Central memory CD4-positive, alpha-beta T cell (primary cell): ENCODE measurements at places on chromosomes 2 and 18.
A peak's percentile ranks its signal among the peaks of the same experiment; 100 is the strongest.

- no peak for DNase-seq
Measured at GRCh38 chr2:119455066-119455718, 23.5 kb downstream of the TMEM37 start.

DNA sequence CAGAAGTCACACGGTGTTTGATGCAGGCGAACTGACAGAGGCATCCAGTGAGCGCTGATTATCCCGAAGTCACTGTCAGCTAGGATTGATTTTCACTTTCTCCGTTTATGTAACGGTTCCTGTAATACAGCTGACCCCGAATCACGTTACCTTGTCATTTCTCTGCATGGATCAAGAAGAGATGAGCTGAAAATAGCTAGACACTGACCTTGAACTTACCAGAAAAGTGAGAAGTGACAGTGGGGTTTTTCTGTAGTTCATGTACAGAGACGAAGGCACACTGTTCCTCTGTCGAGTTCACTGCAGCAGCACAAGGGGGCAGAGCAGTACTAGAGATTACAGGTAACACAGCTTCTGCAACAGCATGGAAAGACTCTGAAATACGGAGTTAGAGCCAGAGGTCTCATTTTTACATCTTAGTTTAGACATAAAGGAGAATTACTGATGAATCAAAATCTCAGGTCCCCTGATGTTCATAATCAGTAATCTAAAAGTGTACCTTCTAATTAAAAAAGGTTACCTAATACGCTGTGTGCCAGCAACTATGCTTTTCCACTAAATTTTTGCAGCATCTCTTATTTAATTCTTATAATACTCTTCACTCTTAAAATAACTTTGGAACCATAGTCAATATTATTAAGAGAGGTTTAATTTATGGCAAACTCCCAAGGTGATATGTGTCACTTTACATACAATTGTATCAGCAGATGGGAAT is 33.1 kb downstream of the ARHGAP15 start:
- peak; percentile 63 for DNase-seq

DNA sequence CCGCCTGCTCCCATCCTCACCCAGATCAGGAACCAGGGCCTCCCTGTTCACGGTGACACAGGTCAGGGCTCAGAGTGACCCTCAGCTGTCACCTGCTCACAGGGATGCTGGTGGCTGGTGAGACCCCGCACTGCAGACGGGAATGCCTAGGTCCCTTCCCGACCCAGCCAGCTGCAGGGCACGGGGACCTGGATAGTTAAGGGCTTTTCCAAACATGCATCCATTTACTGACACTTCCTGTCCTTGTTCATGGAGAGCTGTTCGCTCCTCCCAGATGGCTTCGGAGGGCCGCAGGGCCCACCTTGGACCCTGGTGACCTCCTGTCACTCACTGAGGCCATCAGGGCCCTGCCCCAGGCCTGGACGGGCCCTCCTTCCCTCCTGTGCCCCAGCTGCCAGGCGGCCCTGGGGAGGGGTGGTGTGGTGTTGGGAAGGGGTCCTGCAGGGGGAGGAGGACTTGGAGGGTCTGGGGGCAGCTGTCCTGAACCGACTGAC is 31.7 kb downstream of the GPC1 start:
- no peak for DNase-seq

DNA sequence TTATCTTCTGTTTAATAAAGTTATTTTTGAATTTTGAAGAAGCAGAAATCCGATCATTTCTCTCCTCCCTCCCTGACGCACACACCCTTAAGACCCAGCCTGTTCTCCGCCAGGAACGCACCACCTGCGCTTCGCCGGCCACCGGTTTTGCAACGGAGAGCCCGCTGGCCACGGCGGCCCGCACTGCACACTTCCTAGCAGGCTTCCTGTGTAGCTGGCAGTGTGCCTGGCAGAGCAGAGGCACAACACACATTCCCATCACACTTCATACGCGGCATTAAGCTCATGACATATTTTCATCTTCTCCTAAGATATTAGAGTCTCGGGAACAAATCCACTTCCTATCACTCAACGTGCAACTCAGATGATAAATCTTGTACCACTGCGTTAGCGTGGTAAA is 148.0 kb downstream of the HDAC4 start:
- DNase-seq: no peak

DNA sequence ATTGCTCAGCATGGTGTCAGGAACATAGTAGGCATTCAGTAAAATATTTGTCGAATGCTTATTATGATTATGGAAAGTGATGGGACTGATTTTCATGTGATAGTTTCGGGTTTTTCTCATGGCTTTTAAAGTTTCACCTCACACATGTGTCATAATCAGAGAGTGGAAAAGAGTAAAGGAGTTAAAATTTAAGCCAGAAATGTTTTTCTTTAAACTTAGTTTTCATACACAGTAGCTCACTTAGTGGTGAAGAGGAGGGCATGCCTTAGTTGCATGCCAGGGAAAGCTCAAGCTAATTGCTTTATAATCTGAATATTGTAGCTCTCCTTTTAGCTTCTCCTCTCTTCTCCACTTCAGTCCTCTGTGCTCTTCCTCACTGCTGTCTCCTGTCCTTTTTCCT is 38.0 kb downstream of the EHBP1 start:
- DNase-seq: no peak

DNA sequence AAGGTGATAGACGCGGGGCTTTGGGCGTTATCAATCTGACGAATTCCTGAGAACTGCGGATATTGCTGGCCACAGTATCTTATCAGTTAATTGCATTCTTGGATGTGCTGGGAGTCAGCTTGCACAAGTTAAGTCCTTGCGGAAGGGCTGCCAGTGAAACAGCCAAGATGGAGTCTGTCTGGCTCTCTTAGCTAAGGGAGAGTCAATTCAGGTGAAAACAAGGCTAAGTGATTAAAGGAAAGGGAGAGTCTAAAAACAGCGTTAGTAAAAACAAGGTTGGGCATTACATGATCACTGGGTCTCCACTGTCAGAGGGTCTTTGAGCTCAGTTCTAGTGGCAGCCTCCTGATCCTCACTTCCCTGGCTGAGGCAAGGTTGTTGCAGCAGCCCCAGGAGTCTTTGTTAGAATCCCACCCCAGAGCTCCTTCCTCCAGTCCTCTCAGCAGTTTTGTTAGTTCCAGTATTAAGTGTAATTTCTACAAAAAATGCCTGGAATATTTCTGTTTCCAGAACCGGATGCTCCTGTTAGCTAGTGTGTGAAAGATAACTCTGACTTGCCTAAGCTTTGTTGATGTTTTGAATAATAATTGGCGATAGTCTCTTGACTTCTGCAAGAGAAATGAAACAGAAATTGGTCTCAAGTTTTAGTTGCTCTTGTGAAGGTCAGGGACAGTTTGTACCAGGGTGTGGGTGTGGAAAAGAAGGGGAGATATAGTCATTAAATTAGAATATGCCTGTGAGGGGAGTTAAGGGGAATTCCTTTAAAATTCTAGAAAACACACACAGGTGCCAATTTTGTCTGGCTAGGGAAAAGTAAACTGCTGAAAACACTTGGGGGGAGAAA is 10.6 kb downstream of the CFLAR start:
- DNase-seq: no peak

DNA sequence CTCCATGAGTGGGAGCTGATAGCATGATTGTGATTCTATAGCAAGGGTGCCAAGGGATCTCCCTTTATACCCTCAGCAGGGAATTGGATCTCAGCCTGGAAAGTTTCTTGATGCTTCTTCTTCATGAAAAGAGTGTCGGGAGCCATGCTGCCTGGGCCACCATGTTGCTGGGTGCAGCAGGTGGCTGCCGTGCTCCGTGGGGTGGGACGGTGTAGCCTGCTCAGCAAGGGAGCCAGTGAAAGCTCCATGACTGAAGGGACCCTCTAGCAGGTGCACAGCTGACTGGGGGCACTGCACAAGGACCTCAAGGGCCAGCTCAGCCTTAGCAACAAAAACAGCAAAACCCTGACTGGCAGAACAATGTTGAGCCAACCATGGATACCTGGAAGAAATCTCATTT is 368.9 kb upstream of the HS6ST1 start:
- DNase-seq: no peak

DNA sequence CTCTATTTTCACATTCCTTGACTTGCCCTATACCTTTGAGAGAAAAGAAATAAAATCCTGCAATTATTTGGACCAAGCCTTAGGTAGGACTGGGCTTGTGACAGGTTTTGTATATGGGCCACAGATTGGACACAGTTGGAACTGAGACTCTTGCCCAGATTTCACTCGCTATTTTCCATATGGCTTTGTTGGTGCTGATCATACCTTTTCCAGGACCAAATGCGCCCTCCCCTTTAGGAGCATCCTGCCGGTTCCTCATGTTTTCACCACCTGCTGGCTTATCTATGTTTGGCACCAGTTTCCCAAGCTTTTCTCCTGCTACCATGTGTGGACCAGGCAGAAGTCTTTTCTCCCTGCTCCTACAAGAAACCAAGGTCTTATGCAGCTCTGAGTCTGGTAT is 494.9 kb downstream of the EPHA4 start:
- DNase-seq: no peak
